IMR-90 (cell line): ENCODE measurements at places on chromosomes 1 and 21. TPM values are rescaled to one million over a fixed set of nuclear protein-coding genes. Genes with fewer than 3 reads are reported as not detected.

APCS gene
- total RNA-seq, result not detected in 2 replicates

- DNase-seq, result no peak
Observed at GRCh38 chr1:56563568-56563967, 15.8 kb downstream of the PLPP3 start.

AVPR1B gene
- not detected in 2 replicates for total RNA-seq

DNA sequence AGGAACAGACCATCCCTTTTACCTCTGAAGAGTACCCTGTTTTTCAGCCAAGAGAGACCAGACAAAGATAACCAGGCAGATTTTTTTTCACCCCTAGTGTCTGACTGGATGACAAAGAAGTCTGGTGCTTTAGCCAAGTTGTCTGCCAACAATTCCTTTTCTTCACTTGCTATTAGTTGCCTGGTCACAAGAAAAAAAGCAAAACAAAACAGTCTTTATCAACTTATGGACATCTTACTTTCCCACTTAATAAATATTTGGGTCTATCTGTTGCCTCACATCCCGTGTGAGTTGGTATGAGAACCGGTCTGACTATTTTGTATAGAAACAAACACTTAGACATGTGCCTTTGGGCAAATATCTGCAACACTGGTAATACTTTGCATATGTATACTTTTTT is 662.9 kb downstream of the PLPP3 start:
- DNase-seq, result peak; percentile 74

KCNT2 gene
- total RNA-seq, result 0.56 and 0.72 TPM in 2 replicates

GRCh38 chr21:14482165-14482564 is 64.0 kb downstream of the SAMSN1 start:
- no peak for DNase-seq

DNA sequence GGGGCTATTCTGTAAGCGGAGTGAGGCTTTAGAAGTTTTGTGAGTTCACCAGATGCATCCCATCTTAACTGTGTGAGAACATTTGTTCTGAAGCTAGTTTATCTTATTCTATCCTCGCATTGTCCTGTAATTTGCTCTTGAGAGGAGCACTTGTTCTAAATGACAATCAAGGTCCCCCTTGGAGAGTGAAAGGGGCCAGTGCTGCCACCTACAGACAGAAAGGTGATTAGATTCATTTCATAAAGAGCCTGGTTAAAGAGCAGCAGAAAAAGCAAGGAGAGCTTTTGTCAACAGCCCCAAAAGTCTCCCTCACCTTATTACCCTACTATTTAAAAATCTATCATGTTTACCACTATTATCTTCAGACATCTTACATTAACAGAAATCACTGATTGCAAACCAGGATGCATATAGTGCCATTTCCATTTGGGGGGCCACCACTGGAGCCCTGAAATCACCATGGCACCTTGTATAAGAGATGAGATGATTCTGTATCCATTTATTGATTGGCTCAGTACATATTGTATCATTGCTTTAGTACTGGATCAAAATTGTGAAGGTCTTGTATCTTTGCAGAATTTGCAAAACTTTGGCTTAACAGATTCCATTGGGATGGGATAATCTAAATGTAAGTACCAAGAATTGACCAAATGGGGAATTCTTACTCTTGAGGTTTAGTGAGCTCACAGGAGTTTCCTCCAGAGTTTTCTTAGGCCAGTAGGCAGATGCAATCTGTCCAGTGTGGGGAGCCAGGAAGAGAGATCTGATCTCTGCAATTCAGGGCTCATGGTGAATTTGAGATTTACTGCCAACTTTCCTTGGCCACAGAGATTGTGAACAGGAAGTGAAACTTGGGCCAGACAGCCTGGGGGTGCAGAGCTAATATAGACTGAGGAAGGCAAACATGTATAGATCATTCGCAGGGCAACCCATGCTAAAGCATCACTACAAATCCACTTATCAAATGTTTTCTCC is 64.3 kb upstream of the TRABD2B start:
- peak; percentile 35 for DNase-seq

FMO5 gene
- total RNA-seq, result 0.36 and 0.83 TPM in 2 replicates

USP24 gene
- 34.7 and 36.7 TPM in 2 replicates for total RNA-seq

- DNase-seq, result peak; percentile 77
Observed at GRCh38 chr1:11693024-11693590, 1.6 kb downstream of the DRAXIN start.

DNA sequence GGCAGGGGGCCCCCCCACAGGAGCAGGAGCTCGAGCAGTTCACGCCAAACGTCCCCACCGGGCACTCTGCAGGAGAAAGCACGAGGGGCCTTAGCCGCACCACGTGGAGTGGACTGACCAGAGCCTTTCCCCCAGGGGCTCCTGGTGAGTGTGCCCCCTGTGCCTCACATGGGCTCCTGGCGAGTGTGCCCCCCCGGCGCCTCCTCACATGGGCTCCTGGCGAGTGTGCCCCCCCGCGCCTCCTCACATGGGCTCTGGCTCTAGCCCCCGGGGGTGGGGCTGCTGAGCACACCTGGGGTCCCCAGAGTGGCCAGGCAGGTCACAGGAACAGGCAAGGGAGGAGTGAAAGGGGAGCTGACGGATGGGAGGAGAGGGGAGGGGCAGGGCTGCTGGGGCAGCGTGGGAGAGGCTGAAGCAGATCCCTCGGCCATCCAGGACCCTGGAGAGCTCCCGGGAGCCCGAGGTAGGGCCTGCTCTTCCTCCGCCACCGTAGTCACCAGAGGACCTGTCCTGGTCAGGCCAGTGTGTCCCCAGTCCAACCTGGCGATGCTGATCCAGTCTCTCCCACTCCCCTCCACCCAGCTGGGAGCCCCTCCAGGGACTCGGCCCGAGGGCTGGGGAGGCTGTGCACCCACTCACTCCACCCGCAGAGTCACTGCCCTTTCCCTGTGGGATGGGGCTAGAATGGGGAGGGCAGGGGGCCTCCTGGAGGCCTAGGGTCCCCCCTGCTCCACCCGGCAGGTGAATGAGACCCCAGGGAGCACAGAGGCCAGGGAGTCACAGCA is 47.6 kb downstream of the ARHGEF16 start:
- DNase-seq, result peak; percentile 38

DNA sequence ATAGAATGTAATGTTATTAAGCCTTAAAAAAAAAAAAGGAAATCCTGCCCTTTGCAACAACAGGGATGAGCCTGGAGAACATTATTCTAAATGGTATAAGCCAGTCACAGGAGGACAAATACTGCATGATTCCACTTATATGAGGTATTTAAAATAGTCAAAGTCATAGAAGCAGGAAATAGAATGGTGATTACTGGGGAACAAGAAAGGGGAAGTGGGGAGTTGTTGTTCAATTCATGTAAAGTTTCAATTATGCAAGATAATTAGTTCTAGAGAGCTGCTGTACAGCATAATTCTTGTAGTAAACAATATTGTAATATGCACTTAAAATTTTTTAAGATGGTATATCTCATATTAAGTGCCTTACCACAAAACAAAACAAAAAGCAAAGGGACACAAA is 13.2 kb downstream of the FCER1A start:
- no peak for DNase-seq

SFPQ gene
- 53.9 and 121 TPM in 2 replicates for total RNA-seq

KIF17 gene
- 4.5 and 4.7 TPM in 2 replicates for total RNA-seq

OR2T2 gene
- total RNA-seq, result not detected in 2 replicates

GRCh38 chr1:199875337-199875736 is 152.2 kb upstream of the NR5A2 start:
- no peak for DNase-seq

SLC1A7 gene
- total RNA-seq, result not detected in 2 replicates

OR2T29 gene
- total RNA-seq, result not detected in 2 replicates

DNA sequence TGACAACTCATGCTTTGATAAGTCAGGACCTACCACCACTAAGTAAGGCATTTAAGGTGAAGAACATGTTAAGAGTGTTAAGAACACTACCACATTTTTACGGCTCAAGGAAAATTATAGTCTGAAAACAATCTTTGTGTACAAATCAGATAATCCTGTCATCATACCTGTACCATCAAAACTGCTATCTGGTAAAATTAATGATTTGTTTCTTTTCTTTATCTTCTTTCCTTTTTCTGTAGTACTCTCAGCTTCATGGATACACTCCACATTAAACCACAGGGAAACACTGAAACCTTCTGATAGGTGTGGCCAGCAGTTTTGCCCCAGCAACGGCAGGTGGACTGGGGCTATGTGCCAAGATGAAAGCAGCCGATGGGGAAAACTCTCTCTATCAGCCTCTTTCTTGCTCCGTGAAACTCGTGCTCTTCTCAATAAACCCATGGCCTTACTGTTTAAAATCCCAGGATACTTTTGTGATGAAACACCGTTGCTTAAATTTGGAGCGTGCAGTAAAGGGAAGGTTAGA is 75.1 kb downstream of the LYST start:
- DNase-seq, result no peak

LENEP gene
- not detected in 2 replicates for total RNA-seq

DNA sequence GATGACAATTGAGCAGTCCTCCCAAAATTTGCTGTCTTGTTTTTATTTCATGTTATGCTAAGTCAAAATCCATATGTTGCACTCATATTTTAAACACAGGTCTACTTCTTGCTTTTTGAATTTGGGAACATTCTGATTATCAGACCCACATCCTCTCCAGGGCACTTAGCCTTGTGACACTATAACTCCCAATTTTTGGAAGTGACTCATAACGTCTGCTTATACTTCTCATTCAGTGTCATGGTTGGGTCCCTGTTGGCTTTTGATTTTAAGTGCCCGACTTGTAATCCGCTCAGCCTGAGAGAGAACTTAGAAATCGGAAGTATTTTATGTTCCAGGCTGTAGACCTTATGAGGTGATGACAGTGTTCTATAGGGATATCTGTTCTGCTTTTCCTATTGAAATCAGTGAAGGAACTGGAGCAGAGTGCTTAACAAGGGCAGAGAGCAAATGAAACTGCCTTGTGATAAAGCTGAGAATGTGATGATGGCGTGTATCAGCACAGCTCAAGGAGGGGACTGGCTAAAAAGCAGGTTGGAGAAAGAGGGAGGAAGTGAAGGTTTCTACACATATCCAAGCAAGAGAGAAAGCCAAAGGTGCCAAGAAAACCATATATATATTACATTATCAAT is 136.0 kb downstream of the HLX start:
- no peak for DNase-seq

DNA sequence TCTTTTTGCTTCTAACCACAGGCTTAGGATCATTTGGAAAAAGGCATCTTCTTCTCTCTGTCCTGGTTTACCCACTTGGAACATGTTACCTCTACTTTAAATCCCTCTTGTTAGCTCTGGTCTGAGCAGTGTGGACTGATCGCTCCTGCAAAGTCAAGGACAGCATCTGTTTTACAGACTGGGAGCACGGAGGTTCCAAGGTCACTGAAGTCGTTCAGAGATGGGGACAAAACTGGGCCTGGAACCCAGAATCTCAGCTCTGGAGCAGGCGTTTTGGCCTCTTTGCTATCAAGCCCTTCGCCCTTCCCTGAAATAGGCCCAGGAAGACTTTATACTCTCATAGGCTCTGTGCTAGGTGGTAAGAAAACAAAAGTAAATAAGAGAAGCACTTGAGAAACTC is 11.3 kb upstream of the MUTYH start:
- no peak for DNase-seq

DNA sequence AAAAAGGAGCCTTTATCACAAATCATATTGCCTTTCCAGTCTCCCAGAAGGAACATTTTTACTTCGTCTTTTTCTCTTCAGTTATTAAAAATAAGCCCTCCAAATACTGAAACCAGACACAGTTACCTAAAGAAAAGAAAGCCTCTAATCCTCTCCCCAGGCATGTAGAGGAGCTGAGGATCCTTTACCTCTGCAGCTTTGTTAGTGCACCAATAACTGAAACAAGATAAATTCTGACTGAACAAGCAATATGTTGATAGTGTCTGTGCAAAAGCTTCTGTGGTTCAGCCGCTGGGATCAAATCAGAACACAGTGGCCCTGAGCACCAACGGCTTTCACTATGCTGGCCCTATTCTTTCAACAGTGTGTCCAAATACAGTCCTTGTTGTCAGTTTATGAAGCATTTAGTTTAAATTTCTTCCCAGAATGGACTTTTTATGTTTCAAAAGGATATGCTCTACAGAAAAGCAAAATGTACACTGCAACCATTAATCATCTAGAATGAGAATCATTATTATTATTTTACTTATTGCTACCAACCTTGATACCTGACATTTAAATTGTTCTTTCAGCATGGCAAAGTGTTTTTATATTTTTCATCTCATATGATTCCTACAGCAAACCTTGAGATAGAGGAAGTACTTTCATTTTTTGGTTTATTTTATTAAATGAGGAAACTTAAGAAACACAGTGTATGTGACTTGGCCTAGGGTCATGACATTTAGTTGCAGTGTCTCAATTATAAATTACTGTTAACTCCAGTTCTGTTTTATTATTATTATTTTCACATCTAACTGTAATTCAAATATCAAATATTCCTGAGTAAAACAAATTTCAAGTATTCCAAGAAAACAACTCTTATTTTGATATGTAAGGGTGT is 217.9 kb downstream of the NEGR1 start:
- DNase-seq, result no peak

GRCh38 chr21:42759594-42759927 is 106.1 kb downstream of the PDE9A start:
- DNase-seq, result no peak

GRCh38 chr1:65844821-65845534 is 52.3 kb downstream of the PDE4B start:
- no peak for DNase-seq

LY9 gene
- not detected in 2 replicates for total RNA-seq

DNA sequence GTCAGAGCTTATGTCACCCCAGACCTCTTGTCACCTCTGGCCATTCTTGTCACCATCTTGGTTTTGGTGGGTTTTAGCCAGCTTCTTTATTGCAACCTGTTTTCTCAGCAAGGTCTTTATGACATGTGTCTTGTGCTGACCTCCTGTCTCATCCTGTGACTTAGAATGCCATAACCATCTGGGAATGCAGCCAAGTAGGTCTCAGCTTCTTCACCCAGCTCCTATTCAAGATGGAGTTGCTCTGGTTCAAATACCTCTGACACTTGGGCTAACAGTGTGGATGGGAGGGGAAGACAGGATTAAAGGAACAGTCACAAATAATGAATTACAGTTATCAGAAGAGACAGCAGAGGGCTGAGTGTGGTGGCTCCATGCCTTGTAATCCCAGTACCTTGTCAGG is 30.5 kb upstream of the PIK3CD start:
- no peak for DNase-seq

GRCh38 chr1:12059722-12060464 is 3.2 kb upstream of the TNFRSF8 start:
- no peak for DNase-seq

MSH4 gene
- total RNA-seq, result under 0.01 TPM in 2 replicates

- DNase-seq, result no peak
Observed at GRCh38 chr1:179973198-179974110, 18.8 kb downstream of the CEP350 start.

DNAJC6 gene
- 0.18 and 0.28 TPM in 2 replicates for total RNA-seq

TSTD1 gene
- total RNA-seq, result not detected in 2 replicates

DNA sequence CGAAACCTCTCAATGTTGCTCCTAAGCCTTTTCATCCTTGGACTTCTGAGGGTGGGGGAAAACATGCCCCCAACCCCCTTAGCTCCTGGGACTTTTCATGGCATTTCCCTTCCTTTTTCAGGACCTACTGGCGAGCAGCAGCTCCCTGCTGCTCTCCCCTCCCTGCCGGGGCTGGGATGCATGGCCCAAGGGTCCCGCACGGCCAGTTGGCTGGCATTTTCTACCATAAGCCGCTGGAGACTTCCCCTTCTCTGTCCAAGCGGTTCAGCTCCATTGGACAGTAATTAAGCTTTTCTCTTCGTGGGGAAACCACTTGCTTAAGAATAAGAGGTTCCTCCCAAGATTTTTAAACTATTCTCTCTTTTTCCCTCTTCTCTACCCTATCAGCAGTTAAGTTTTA is 52.8 kb downstream of the FCRL5 start:
- DNase-seq, result no peak

CASQ2 gene
- total RNA-seq, result not detected in 2 replicates

F13B gene
- not detected in 2 replicates for total RNA-seq

GRCh38 chr1:158077411-158078256 is 84.2 kb downstream of the KIRREL1 start:
- DNase-seq, result no peak
